ENCODE measurements at places on chromosomes 6 and 20.

DNA sequence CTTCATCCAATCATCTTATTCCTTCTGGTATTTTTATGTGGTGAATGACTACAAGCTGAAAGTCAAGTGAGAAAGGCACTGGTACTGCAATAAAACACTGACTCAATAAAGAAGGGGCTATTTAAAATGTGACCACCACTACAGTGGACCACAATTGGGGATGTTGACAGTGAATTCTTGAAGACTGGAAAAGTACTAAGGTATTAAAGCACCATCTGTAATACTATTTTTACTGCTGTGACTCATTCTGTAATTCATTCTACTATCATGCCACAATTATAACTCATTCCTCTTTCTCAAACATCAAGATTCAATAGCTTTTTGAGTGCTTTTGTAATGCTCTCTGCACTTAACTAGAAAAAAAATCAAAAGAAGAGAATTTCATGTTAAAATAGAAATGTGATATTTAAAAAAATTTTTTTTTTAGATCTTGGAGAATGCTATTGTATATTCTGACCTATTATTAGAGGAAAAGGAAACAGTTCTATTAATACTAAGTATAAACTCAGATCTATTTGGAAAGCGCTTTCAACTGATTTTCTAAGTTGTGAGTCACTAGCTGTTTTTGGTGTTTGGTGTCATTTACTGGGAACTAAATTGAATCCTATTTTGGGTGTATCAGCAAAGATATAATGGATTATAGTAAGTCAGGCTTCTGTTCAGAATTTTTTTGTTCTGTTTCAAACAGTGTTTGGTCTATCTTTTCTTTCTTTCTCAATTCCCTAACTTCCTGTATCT lies 104.7 kb upstream of the TMEM170B start:
- no peak for DNase-seq

DNA sequence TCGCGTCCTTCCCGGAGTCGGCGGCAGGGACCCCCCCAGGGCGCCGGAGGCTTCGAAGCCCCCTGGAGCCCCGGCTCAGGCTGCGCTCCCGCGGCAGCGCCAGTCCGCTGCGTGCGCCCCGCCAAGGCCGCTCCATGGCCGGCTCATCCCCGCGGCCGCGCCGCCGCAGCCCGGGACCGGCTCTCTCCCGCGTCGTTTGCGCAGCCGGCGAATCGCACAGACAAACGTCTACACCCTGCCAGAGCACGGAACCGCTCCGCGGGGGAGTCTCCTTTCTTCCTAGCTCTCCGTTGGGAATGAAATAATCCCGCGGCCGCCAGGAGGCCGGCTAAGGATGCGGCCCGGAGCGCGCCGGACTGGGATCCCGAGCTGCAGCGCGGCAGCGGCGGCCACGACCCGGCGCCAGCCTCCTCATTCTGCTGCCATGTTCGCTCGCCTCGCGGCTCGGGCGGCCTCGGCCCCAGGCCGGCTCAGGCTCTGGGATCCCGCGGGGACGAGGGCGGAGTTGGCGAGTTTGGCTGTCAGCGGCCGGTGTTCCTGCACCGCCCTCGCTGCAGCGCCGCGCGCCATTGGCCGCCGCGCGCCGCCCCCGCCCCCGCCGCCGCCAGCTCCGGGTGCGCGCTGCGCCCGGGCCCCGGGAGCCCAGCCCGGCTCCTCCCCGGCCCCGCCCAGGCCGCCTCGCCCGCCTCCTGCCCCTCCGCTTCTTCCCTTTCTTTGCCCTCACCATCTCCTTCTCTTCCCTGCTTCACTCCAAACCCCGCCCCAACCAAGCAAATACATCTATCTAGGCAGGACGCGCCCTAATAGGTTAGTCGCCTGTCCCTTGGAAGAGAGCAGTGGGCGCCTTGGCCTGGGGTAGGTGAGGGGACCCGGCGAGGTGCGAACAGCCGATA lies at the start of gene GFOD1:
GFOD1 (minus strand) TSS at position 479 of the 893 bp plus-strand sequence. CDS start 710 bp downstream, outside the sequence.
- DNase-seq: peak; percentile 70

GRCh38 chr6:161166677-161167076 lies 107.2 kb downstream of the AGPAT4 start:
- no peak for DNase-seq

- no peak for DNase-seq
Observed at GRCh38 chr6:139112146-139112545, 22.7 kb upstream of the HECA start.

- no peak for DNase-seq
Observed at GRCh38 chr6:169833258-169833794, 81.9 kb downstream of the ERMARD start.

DNA sequence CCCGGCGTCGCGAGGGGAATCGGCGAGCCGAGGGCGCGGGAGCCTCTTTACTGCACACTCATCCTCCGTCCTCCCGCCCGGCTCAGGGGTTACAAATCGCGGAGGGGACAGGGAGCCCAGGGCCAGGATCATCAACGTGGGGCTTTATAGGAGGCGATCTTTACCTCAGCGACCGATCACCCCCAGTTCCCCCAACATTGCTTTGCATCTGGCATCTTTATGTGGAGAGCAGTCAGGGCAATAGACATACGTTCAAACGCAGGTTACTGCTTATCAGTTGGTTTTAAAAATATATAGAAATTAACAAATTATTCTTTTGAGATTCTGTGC lies 634 bp downstream of the HSF2 start:
- DNase-seq: no peak

DNA sequence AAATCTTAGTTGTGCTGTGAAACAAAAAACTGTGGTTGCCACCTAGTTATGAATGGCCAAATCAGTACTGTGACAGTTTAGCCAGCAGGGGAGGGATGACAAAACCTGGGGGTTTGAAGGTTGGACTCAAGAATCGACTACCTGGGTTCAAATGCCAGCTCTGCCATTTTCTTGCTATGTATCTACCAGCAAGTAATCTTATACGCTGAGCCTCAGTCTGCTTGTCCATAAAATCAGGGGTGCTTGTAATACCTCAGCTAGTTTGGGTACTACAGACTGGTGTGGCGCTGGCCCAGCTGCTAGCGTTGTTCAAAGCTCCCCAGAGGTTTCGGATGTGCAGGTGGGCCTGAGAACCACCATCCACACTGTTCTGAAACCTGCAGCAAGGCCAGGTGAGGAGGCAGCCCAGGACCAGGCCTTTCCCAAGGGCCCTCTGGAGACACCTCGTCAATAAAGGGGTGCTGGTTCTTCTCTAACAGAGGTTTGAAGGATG lies 40.4 kb downstream of the TRAM2 start:
- no peak for DNase-seq

GRCh38 chr20:62344782-62345181 lies 22.3 kb downstream of the LAMA5 start:
- no peak for DNase-seq

- no peak for DNase-seq
Observed at GRCh38 chr6:150016324-150017185, 8.8 kb downstream of the RAET1L start.

- no peak for DNase-seq
Observed at GRCh38 chr6:154749341-154749740, 16.1 kb downstream of the SCAF8 start.

GRCh38 chr20:61755971-61756845 lies 309.5 kb downstream of the TAF4 start:
- DNase-seq: no peak

GRCh38 chr6:159172091-159172491 lies 2.9 kb downstream of the FNDC1 start:
- DNase-seq: no peak

DNA sequence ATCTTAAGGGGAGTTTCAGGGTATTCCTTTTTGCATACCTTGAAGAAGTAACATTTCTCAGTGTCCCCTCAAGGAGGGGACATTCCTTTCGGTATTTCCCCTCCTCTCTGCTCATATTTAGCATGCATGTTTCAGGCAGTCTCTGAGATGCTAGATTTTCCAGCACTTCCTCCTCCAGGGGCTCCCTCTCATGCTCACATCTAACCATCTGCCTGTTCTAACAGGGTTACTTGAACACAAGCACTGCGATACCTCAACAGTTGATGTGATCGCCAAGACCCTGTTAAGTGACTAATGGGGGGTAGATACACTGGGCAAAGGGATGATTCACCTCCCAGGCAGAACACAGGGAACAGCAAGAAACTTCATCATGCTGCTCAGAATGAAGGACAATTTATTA lies 12.9 kb upstream of the MCM3 start:
- DNase-seq: no peak

DNA sequence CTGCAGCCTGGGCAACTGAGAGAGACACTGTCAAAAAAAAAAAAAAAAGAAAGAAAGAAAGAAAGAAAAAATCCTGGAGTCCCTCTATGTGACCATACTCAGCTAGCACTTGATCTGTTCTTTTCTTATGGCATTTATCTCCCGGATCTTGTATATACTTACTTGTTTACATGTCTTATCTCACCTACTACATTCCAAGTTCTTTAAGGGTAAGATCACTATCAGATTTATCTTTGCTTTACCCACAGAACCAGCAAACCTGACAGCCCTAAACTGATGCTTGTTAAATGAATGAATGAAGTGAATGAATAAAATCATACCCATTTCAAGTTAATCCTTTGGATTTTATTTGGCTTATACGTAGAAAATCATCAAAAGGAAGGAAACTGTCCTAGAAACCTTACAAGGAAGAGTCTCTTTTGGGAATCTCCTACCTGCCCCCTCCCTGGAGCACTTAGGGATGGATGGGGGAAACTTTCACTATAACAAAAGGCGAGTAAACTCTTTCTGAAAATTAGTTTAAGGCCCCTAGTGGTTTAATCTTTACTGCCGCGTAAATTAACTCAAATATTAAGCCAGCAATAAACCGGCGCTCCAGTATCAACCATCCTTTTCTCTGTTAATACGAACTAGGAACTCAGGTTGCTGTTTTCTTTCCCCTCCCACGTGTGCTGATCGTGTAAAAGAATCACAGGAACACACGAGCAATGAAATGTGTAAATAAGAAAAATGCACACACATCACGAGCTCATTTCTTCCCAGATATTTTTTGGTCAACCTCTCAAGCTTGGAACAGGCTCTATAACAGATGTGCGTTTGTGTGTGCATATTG lies 1.3 kb upstream of the UTRN start:
- DNase-seq: no peak

DNA sequence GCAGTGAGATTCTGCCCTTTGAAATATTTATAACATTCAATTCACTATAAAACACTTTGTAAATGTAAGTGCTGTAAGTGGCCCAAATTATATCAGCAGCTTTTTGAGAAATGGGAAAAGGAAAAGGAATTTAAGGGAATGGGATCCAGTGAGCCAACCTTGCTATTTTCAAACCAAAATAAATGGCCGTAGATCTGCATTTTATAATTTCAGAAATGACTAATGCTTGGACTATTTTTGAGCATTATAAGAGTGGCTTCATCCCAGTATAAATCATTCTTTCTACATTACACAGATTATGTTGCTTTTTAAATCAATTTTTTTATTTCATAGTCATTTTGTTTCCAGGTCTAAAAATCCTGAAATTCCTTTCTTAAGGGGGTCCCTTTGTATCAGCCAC lies 49.2 kb downstream of the ANKRD6 start:
- DNase-seq: no peak
